ENCODE measurements at places on chromosomes 7 and 10.

GRCh38 chr7:75789361-75789924 is 17.4 kb upstream of the CCL26 start:
- peak; percentile 50 for DNase-seq

DNA sequence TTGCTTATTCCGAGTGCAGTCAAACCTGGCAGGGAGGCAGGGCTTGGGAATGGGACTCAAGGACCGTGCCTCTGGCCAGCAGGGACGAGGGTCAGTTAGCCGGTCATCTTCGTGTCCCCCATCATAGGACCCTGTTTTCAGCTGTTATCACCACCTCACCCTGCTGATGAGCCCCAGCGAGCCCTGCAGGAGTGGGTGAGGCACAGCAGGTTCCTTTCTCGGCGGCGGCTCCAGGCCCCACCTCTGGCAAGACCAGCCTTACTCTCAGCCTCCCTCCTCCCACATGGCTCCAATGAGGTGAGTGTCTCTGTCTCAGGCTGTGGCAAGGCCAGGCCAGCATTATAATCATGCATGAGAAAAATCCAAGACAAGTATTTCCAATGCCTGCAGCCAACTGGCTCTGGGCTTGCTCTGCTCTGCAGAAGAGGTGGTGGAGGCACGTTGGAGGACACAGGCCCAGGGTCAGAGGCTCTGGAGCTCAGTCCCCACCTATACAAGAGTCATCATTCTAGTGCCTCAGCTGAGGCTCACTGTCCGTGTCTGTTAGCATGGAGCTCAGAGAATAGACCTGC is 15.7 kb downstream of the PKD1L1 start:
- no peak for DNase-seq

DNA sequence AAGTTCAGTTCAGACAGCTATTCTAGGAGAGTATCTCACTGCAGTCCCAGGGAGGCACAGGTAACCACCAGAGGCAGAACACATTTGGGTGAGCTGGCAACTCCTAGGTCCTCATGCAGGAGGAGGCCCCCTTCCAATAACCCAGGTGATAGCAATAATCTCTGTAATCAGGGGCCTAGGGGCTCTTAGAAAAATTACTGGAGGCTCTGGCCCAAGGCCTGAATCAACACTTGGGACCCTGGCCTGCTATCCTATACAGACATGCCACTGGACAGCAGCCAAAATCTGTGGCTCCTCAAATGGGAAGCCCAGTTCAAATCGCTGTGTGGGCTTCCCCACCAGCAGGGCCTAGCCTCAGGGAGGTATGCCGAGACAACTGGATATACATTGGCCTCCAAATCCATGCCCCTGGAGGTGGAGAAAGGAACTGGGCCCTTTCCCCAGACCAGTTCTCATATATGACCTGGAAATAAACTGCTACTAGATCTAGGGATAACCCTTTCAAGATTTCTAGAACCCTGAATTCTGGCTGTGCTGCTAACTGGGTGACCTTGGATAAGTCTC is 1.6 kb downstream of the AVPI1 start:
- no peak for DNase-seq

GRCh38 chr10:99682752-99683151 is 23.4 kb downstream of the ENTPD7 start:
- no peak for DNase-seq
